ENCODE measurements at places on chromosomes 5 and 9.

- no peaks in the 10 kb centered on the region for H3K36me3 ChIP-seq
- H3K27me3 ChIP-seq, result no peaks in the 10 kb centered on the region
- no peak overlapping the region for H3K27ac ChIP-seq
- DNase-seq, result no peak
- H3K4me1 ChIP-seq, result no peaks in the 10 kb centered on the region
Observed at GRCh38 chr9:134964271-134965055, 46.8 kb upstream of the FCN1 start.

DNA sequence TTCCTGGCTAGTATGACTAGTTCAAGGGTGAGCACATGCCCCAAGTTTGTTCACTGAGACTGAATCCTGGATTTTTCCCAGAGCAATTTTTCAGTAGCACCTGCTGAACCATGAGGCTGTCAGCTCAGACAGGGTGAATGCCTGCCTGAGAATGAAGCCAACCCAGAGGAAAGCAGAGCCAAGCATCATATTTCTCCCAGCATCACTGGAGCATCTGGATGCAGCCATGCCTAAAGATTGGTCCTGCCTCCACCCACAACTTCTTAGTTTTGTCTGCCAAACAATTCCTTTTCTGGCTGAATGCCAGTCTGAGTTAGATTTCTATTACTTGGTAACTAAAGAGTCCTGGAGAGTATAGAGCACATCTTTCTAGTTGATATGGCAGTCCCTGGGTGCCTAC, 343.6 kb downstream of the CSNK1G3 start:
- H3K36me3 ChIP-seq, result no peaks in the 10 kb centered on the region
- no peaks in the 10 kb centered on the region for H3K4me1 ChIP-seq
- no peak overlapping the region for H3K4me3 ChIP-seq
- no peak overlapping the region for H3K27ac ChIP-seq
- no peaks in the 10 kb centered on the region for H3K27me3 ChIP-seq
- no peak for DNase-seq

DNA sequence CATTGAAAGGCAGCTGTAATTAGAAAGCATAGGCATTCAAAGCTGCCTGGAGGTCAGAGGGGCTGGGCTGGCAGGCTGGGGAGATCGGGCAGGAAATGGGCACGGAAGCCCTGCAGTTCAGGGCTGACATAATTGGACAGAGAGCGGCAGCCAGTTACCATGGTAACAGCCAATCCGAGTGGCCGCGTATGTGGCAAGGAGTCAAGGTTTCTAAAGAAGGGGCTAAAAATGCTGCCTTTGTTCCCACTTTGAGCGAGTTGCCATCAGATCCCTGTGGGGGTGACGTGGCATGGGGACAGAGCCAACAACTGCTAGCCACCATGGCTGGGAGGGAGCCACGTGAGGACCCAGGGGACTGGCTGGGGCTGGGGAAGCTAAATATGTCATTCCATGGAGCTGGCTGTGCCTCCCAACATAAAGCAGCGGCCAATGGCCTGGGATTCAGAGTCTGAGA, 44.7 kb upstream of the NDFIP1 start:
- no peak overlapping the region for H3K4me3 ChIP-seq
- peak; percentile 22 for DNase-seq
- H3K27me3 ChIP-seq, result no peaks in the 10 kb centered on the region

GRCh38 chr9:5113994-5114748, 71.3 kb downstream of the INSL6 start:
- no peaks in the 10 kb centered on the region for H3K27me3 ChIP-seq
- H3K4me3 ChIP-seq, result no peak overlapping the region
- no peak for DNase-seq

- no peaks in the 10 kb centered on the region for H3K36me3 ChIP-seq
- no peak overlapping the region for H3K4me3 ChIP-seq
- H3K4me1 ChIP-seq, result no peaks in the 10 kb centered on the region
- H3K27me3 ChIP-seq, result no peaks in the 10 kb centered on the region
- DNase-seq, result no peak
Observed at GRCh38 chr5:95712347-95712958, 18.7 kb upstream of the RHOBTB3 start.

GRCh38 chr9:129698254-129698757, 32.9 kb downstream of the PRRX2 start:
- no peaks in the 10 kb centered on the region for H3K36me3 ChIP-seq
- DNase-seq, result peak; percentile 37
- H3K27me3 ChIP-seq, result peaks cover 20% of the 10 kb centered on the region
- no peak overlapping the region for H3K4me3 ChIP-seq

DNA sequence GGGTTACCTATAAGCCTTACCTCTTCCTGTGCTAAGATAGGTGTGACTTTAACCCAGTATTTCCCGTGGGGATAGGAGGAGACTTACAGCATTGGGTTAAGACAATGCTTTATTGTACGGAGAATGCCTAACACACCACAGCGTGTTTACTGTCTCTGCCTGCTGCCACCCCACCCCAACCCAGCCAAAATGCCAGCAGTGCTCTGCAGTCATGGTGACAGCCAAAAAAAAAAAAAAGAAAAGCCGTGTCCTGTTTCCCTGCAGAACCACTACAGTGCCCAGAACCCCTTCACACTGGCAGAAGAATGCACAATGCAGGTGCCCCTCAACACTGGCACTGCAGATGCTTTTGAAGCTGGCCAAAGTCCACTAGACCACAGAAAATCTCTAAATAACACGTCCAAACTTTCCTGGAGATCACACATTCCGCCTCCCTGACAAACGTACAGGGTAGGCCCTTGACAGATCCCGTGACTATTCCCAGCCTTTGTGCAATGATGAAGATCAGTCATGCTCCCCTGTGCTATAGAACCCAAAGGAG, 102.2 kb downstream of the SERINC5 start:
- DNase-seq, result peak; percentile 66
- H3K4me3 ChIP-seq, result no peak overlapping the region
- no peaks in the 10 kb centered on the region for H3K27me3 ChIP-seq
- peaks cover 8% of the 10 kb centered on the region for H3K36me3 ChIP-seq

DNA sequence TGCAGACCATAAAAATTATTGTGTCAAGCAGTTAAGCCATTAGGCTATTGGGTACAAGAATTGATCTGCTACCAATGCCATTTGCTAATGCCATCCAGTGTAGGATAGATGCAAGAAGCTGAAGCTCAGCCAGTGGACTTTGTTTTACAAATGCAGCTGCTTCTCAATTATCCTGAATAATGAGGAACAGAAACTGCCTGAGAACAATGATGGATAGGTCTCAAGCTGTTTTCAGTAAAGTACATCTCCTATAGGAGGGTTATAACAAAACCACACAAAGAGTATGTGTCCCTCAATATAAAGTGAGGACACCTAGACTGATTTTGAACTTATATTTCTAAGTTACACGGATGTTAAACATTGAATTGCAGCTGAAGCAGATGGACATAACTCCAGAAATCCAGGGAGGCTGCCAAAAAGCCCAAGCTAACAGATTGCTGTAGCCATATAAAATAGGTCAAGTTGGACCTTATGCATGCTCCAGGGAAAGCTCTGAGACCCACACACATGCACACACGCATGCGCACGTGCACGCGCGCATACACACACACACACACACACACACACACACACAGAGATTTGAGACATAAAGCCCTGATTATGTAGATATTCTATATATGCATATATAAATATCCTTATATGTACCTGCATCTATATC, 482.7 kb upstream of the CD180 start:
- no peaks in the 10 kb centered on the region for H3K27me3 ChIP-seq
- no peaks in the 10 kb centered on the region for H3K4me1 ChIP-seq
- no peaks in the 10 kb centered on the region for H3K36me3 ChIP-seq
- no peak overlapping the region for H3K4me3 ChIP-seq
- DNase-seq, result no peak

GRCh38 chr5:89954916-89955315, 454.6 kb downstream of the CETN3 start:
- H3K27me3 ChIP-seq, result no peaks in the 10 kb centered on the region
- H3K36me3 ChIP-seq, result no peaks in the 10 kb centered on the region

GRCh38 chr9:18396102-18396728, 77.7 kb upstream of the ADAMTSL1 start:
- H3K4me1 ChIP-seq, result no peaks in the 10 kb centered on the region
- H3K27ac ChIP-seq, result no peak overlapping the region
- no peak for DNase-seq
- no peak overlapping the region for H3K4me3 ChIP-seq

DNA sequence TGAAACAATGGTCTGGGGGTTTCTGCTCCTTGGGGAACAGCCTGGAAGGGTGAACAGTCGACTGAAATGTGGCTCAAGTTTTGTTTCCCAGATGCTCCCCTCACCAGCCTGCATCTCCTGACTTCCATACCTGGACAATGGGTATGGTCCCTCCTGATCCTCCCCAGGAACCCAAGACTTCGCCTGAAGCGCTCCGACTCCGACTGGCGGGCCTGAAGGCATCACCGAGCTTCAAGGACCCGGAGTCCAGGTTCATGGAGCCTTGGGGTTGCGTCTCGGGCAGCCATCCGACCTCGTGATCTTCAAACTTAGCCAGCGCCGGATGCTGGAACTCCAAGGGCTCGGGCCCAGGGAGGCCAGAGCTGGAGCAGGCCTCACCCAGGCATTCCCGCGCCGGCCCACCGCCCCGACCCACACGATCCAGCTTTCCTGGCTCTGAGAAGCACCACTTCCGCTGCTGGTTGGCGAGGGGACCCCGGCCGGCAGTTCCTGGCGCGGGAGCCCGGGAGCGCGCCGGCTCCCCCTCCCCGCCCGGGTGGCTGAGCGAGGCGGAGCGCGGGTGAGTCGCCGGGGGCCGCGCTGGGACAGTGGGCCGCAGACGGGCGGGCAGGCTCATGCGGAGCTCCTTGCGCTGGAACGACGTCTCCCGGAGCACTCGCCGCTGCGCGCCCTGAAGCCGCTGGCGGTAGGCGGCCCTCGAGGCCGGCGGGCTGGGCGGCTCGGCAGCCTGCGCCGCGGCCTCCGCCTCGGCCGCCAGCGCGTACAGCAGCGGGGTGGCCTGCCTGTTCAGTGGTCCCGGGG, 5.2 kb downstream of the SHROOM1 start:
- no peak overlapping the region for H3K4me3 ChIP-seq
- no peak overlapping the region for H3K27ac ChIP-seq
- no peaks in the 10 kb centered on the region for H3K36me3 ChIP-seq
- DNase-seq, result no peak
- no peaks in the 10 kb centered on the region for H3K27me3 ChIP-seq

DNA sequence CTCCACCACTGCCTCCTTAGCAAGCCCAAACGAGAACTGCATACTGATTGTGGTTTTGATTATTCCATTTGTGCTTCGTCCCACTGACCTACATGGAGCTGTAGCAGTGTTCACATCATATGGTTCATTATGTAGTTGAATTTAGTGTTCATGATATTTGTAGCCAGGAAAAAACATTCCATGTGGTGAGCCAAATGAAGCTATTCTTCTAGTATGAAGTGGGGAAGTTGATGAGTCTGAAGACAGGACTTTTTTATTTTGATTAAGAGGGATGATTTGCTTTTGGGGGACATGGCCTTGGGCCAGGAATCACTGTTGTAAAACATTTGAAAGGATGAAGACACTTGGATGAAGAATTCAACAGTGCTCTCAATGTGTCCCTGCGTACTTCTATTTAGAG, 192.9 kb upstream of the SLC27A6 start:
- H3K27me3 ChIP-seq, result no peaks in the 10 kb centered on the region
- no peak overlapping the region for H3K4me3 ChIP-seq
- H3K27ac ChIP-seq, result no peak overlapping the region
- DNase-seq, result no peak
- no peaks in the 10 kb centered on the region for H3K36me3 ChIP-seq
- no peaks in the 10 kb centered on the region for H3K4me1 ChIP-seq

GRCh38 chr5:92852219-92852618, 728.8 kb downstream of the NR2F1-AS1 start:
- no peak overlapping the region for H3K27ac ChIP-seq

- H3K36me3 ChIP-seq, result no peaks in the 10 kb centered on the region
- no peak overlapping the region for H3K27ac ChIP-seq
- H3K27me3 ChIP-seq, result no peaks in the 10 kb centered on the region
- no peak for DNase-seq
- H3K4me1 ChIP-seq, result no peaks in the 10 kb centered on the region
- no peak overlapping the region for H3K4me3 ChIP-seq
Observed at GRCh38 chr5:149628221-149628620, 46.9 kb downstream of the ARHGEF37 start.

DNA sequence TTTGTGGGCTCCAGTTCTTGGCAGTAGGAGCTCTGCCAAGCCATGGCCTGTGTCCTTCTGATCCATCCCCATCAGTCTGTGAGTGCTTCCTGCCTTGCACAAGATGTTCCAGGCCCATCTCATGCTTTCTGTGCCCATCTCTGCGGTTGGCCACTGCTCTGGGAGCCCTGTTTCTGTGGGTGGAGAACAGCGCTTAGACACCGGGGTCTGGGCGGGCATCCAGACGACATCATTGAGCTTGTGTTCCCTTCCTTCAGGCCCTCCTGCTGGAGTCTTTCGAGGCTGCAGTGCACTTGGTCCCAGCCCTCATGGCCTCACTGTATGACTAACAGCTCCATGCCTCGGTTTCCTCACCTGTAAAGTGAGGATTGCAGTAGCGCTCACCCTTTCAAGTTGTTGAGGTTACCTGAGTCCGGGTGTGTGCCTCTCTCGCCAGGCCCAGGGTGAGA, 14.9 kb upstream of the CARD19 start:
- no peak overlapping the region for H3K4me3 ChIP-seq
- H3K27ac ChIP-seq, result no peak overlapping the region
- DNase-seq, result peak; percentile 14
- H3K36me3 ChIP-seq, result no peaks in the 10 kb centered on the region
- no peaks in the 10 kb centered on the region for H3K27me3 ChIP-seq
- H3K4me1 ChIP-seq, result no peaks in the 10 kb centered on the region

DNA sequence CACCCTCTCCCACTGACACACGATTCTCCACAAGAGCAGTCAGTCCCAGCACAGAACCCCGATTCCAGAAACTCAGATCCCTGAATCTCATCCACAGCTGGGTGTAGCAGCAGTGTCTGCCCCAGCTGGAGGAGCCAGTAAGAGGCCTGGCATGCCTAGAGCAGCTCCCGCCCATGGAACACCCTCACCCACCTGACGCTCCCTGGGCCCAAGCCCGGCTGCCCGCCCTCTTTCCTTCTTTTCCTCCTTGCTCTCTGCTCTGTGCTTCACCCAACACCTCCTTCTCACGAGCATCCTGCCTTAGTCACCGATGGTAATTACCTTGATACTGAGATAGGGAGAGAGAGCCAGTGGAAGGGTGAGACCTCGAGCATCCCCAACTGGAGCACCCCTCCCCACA, 8.7 kb downstream of the PCDH1 start:
- peak; percentile 88 for DNase-seq
- no peaks in the 10 kb centered on the region for H3K36me3 ChIP-seq
- H3K27ac ChIP-seq, result peak overlapping the region; percentile 82
- peaks cover 37% of the 10 kb centered on the region for H3K4me1 ChIP-seq
- H3K4me3 ChIP-seq, result no peak overlapping the region

- no peaks in the 10 kb centered on the region for H3K27me3 ChIP-seq
- H3K4me1 ChIP-seq, result no peaks in the 10 kb centered on the region
- no peak overlapping the region for H3K4me3 ChIP-seq
- no peak for DNase-seq
- H3K36me3 ChIP-seq, result no peaks in the 10 kb centered on the region
Observed at GRCh38 chr5:65779643-65780042, 57.6 kb downstream of the NLN start.

DNA sequence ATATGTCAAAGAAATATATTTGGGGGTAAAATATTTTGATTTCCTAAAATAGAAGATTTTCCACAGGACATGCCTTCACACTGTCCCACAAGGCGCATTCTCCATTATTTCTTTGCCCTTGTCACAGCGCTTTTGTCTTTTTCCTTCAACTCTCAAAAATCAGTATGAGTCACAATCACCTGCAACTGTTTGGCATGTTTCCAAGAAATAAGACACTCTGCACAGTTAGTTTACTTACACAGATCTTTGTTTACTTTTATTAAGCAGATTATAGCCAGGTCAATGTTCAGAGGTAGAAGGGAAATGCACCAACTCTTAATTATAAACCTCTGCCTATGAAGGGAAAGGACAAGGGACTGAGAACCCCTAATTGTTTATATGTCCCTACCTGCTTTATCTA, 9.5 kb downstream of the CEMIP2 start:
- peak overlapping the region; percentile 50 for H3K27ac ChIP-seq
- H3K36me3 ChIP-seq, result no peaks in the 10 kb centered on the region
- DNase-seq, result peak; percentile 64
- peaks cover 11% of the 10 kb centered on the region for H3K4me1 ChIP-seq
- no peak overlapping the region for H3K4me3 ChIP-seq
- no peaks in the 10 kb centered on the region for H3K27me3 ChIP-seq

Data from colonic mucosa (tissue), 4 donors.